Myocyte (in vitro differentiated cells): ENCODE measurements at places on chromosomes 13 and 19. TPM values are rescaled to one million over a fixed set of nuclear protein-coding genes. Genes with fewer than 3 reads are reported as not detected.

GRCh38 chr19:1312767-1313694 lies 27.4 kb downstream of the EFNA2 start:
- peak; percentile 80 for DNase-seq

DNA sequence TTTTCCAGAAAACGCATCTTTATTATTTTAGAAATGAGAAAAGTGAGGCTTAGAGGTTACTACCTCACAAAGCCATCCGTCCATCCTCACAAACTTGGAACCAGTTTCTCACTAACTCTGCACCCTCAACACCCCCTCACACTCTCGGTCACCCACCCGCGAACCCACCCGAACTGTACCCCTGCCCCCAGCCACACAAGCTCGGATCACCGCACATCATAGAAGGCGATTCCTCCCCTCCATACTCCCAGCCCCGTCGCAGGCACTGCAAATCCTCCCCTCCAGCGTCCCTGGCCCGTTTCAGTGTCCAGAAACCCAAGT lies 238 bp downstream of the ZNF260 start:
- no peak for DNase-seq

DNA sequence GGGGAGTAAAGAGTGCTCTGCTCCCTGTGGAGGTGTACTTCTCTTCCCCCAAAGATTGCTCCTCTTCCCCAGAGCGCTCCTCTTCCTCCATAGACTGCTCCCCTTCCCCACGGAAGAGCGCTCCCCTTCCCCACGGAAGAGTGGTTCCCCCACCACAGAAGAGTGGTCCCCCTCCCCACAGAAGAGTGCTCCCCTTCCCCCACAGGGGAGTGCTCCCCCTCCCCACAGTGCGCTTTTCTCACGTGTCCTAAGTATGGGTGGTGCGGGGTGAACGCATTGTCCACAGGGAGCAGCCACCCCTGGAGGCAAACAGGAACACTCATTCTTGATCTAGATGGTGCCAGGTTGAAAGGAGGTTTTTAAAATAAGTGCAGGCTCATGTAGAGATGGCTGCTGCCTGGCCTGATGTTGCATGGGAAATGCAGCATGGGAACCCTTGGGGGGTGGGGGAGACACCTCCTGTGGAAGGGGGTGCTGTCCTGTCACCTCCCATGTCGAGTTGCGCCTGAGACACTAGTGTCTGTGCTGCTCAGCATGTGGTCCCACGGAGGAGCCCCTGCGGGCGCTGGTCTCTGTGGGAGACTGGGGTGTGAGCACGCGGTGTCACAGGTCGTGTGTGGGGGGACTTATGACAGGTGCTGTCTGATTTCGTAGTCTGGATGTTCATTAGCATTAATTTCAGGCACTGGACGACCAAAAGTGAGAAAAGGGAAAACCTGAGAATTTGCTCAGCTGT lies 52.2 kb downstream of the ATP11A start:
- no peak for DNase-seq

GRCh38 chr19:2213799-2214198 lies 22.3 kb downstream of the PLEKHJ1 start:
- no peak for DNase-seq

DNA sequence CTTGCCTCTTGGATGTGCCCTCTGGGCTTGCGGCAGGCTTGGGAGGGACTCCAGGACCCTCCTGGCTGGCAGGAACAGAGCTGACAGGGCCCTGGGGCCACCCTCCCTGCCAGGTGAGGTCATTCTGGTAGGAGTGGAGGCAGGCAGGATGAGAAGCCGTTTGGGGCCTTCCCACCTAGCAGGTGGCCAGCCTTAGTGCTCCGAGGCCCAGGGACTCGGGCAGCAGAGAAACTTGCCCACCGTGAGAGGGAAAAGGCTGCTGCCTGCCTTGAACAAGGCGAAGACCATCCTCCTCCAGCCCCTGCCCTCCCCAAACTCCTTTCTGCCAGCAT lies 8.5 kb downstream of the RFX1 start:
- no peak for DNase-seq

GRCh38 chr19:50327461-50328223 lies 1.5 kb downstream of the KCNC3 start:
- no peak for DNase-seq

DNA sequence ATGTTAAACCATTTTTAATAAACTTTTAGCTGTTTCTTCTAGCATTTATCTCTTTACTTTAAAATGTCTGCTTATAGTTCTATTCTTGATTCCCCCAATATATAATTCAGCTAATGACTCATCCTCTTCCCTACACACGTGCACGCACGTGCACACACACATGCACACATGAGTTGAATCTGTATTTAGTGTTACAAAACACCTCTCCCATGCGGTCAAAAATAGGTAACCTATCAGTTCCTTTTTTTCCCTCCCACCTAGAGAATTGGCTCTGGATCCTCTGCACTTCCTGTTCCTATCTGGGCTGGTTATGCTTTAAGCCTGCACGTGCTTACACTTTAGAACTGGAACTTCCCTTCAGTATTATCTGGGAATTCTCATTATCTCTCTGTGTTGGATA lies 144.1 kb downstream of the PAN3 start:
- no peak for DNase-seq

GRCh38 chr13:32317716-32318465 lies 2.6 kb downstream of the BRCA2 start:
- no peak for DNase-seq

Gene VWA8
- total RNA-seq, result 7.5 and 12.8 TPM in 2 replicates

Gene RNF225
- total RNA-seq, result not detected in 2 replicates
